ENCODE measurements at places on chromosomes 2 and 18.
A peak's percentile ranks its signal among the peaks of the same experiment; 100 is the strongest.

- no peak for DNase-seq
Observed at GRCh38 chr2:85771486-85771885, 17.7 kb downstream of the ATOH8 start.

GRCh38 chr18:66534110-66534509 is 69.8 kb downstream of the CDH19 start:
- no peak for DNase-seq

DNA sequence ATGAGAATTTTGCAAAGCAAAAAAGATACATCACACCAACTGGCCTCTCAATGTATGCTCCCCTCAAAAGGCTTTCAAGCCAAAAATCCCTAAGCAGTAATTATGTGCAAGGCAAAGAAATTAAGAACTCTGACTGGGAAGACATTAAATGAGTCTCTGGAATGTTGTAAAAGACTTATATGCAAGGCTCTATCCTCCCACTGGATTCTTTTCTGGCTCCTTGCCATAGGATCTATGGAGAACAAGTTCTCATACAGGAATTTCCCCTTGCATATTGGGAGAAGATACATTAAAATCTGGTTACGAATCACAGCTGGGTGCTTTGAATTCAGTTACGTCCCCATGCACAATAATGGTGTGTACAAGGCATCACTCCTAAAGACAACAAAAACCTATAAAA is 73.4 kb upstream of the ATL2 start:
- no peak for DNase-seq

DNA sequence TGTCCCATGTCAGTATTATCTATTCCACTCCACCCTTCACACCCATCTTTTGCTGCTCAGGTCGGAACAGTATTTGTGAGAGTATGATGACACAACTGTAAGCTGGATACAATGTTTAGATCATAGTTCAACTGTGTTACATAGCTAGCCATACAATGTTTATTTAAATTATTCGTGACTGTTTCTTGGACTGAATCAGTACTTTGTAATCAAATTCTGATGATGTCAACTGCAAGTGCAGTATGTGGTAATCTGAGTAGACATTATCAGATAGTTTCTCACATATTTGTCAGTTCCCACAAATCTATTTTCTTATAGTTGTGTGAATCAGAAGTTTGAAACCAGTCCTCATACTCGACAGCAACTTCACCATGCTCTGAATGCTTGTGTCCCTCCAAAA is 177.6 kb downstream of the ZNF407 start:
- DNase-seq, result no peak

- no peak for DNase-seq
Observed at GRCh38 chr2:236783417-236784020, 213.9 kb downstream of the ACKR3 start.

DNA sequence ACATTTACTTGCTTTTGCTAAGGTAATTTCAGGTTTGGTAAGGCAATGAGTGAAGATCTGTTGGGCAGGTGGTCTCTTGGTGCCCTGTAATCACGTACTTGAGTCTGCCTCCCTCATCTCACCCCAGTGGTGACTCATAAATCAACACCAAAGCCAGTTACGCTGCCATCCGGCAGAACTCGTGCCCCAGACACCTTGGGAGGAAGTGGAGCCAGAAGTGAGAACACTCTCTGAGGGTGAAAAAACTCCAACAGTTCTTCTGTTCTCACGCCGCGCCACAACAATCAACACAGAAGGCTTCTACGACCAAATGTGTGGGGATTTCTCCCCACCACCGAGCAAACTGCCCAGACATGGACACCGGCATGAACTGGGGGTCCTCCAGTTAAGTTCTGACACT is 206.2 kb downstream of the ARL4C start:
- DNase-seq, result peak; percentile 94

DNA sequence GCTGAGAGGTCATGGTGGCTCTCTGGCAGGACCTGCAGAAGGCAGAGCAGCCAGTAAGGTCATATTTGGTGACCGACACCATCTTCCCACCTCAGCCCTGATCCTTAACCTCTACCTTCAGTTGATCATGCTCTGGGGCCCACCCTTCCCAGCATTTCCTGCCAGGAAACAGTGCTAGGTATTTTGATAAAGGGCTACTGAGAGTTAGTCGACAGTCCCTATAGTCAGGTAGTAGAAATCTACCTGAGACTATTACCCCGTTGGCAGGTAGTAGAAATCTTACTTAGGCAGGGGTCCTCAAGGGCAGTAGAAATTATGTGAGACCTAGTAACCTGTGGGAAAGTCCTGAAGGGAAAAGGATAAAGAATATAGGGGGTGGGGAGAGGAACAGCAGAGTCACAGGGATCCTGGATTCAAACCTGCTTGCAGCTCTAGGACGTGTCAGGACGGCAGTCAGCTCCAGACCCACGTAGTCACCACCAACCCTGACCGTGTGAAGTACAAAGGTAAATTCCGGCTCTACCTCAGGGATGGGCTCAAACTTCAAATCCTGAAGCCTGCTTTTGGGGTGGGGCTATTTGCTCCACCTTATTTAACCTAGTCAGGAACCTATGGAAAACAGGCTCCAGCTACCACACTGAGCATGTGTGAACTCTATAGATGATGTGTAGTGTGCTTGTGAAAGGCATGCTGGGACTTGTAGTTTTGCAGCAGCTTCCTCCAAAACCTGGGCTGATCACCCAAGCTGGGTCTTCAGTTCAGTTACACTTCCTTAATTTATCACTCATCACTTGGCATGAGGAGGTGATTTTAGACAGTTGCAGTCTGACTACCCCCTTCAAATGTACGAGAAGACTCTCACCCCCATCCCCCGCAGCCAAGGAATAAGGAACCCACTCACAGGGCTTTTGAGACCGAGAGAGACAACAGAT is at the start of gene DQX1:
Gene DQX1, minus strand, starts transcription at position 515 of the 932 bp plus-strand sequence. Its CDS starts 502 bp downstream, at position 13.
- no peak for DNase-seq

GRCh38 chr2:24820175-24820513 is 26.9 kb downstream of the CENPO start:
- DNase-seq, result no peak

GRCh38 chr2:7945026-7945425 is 736.8 kb upstream of the ID2 start:
- DNase-seq, result no peak

- DNase-seq, result no peak
Observed at GRCh38 chr2:47221946-47222345, 66.8 kb upstream of the STPG4 start.

DNA sequence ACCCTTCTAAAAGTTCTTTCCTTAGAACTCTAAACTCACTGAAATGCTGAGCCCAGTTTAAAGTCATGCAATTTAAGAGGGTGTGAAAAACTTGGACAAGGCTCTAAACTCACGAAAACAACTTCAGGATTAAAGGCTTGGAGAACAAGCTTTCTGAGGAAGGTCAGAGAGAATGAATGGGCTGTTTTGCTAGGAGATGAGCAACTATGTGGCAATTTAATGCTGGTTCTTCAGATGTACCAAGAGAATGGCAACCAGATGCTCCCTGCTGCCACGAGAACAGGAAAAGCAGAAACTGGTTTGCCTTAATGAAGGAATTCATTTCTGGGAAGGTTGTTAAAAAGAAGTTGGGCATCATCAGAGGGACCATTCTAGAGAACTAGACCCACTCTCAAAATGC is 77.8 kb upstream of the PMAIP1 start:
- DNase-seq, result no peak

GRCh38 chr2:104702031-104702850 is 151.7 kb upstream of the POU3F3 start:
- no peak for DNase-seq

DNA sequence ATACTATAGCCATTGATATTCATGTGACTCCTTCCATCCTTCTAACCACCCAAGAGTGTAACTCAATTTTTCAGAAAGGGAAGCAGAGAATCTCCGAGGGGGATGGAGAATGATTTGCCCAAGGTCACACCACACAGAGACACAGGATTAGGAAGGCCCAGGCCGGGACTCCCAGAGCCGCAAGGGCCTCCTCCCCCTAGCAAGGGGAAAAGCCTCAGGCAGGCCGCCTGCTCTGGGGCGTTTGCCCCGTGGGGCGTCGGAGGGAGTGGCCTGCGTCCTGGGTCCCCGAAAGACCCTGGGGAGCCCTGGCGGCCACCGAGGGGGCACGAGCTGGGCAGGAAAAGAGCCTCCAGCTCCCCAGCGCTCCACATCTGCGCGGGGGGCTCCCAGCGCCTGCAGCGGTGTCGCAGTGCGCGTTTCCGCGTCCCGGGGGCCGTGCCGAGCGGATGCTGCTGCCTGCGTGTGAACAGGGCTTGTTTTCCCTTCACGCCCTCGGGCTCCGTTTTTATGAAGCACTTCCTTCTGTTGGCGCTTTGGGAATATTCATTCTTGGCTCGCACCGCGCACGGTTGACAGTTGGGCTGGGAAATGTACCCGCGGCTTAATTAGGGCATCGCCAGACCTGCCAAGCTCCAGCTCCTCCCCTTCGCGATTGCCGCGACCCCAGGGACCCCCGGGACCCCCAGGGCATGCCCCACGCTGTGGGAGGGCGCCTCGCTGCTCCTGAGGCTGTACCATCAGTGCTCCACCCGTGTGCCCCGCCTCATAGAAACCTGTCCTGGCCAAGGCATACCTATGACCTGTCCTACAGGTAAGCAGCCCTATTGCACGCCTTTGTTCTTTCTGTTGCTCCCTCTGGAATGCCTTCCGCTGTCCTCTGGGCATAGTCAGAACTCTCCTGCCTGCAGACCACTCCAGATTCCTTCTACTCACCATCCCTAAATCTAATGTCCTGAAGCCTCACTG is 158.9 kb upstream of the GLI2 start:
- DNase-seq, result no peak

- DNase-seq, result no peak
Observed at GRCh38 chr18:32610176-32610575, 139.5 kb upstream of the GAREM1 start.

- DNase-seq, result no peak
Observed at GRCh38 chr2:178163395-178163794, 30.9 kb upstream of the OSBPL6 start.

GRCh38 chr2:122635686-122636085 is 880.2 kb downstream of the TSN start:
- no peak for DNase-seq

DNA sequence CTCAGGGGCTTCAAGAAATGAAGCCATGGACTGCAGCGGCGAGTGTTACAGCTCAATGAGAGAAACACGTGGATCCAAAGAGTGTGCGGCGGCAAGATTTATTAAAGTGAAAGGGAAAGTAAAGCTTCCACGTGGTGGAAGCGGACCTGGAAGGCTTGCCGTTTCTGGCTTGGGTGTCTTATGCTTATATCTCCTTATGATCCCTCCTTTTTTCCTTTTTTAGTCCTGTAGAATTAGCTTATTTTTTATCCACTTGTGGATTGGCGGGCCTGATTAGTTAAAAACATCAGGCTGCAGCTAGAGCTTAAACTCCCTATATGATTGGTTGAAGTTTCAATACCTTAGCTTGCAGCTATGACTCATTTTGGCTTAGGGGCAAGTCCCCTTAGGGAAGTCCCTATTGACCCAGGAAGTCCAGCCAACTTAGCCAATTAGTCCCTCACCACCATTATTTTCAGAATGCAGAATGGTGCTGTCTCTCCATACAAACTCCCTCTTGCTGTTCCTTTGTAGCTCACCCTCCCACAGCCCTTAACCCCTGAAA is 11.6 kb upstream of the HNMT start:
- no peak for DNase-seq

DNA sequence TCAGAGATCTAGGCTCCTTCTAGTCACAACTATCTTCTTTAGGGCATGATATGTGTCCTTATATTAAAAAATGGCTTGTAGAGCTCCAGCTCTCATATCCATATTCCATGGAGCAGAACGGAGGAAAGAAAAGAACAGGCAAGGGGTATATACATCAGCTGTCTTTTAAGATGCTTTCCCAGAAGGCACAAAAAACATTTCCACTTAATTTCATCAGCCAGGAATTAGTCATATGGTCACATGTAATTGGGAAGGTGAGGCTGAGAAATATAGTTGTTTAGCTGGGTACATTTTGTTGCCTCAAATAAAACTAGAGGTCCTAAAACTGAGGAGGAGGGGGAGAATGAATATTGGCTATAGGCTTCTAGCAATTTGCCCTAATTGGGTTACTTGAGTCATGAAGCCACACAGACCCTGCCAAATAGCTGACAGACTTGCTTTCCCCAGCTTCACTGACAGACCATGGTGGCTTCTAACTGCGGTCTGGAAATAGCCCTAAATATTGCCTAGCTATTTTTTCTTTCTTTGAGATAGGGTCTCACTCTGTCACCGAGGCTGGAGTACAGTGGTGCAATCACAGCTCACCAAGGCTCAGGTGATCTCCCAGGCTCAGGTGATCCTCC is 20.0 kb downstream of the MAIP1 start:
- no peak for DNase-seq

- no peak for DNase-seq
Observed at GRCh38 chr2:25445464-25445863, 103.7 kb upstream of the DNMT3A start.

DNA sequence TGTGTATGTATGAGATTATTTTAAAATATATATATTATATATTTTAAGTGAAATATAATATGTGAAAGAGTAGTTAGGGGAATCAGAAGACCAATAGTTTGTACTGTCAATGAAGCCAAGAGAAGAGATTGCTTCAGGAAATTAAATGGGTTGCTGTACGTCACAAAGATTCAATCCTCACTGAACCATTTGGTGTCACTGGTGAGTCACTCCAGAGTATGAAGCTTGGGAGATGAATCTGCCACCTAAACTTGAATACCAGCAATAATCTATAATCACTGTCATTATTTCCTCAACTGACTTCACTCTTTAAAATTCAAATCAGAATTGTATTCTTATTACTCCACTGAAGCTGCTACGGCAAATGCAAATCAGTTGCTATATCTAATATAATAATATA is 41.9 kb upstream of the SCN9A start:
- DNase-seq, result no peak

DNA sequence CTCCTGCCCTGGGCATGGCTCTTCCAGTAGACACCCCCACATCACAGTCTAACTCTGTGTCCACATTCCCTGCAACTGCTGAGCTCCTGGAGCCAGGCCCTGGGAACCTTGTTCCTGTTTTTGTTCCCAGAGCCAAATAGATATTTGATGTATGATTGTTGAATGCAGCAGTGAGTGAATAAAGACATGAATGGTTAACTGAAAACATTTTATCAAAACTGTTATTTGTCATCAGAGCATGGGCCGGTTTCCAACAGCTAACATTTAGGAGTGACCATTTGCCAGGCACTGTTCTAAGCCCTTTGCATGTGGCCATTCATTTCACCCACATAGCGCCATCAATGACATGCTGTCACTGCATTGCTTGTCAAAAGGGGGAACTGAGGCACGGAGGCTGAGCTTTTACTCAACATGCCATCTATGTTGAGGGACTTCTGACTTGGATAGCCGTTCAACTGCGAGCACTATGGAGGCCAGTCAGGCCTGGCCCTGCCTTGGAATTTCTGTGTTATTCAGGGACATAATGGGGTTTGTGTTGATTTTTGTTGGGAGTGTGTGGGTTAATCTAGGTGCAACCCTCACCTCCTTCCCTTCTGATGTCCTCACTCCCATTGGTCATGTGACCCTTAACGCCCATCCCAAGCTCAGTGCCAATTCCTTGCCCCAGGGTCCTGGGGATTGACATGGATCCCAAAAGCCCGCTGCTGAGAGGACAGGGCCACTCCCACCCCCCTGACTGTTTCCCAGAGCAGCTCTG is 12.6 kb downstream of the IL1R1 start:
- no peak for DNase-seq

Measured in immature natural killer cell (primary cell).